ENCODE measurements at places on chromosomes 6 and 20.

DNA sequence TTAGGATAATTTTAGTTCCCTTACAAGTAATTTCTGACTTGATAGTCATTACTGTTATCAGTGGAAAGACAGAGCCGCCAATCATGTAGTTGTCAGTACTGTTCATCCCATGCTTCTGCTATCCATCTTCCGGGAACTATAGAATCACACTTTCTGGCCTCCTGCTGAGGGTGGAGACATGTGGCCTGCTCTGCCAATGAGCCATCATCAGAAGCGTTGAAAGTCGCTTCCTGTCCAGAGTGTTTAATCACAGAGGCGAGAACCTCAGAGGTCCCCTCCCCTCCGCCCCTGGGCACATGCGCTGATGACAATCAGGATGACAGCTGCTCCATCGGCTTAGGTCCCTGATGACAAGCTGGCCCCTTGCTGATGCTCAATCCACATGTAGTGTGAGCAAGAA lies 3.0 kb downstream of the DDO start:
- no peak for DNase-seq

- no peak for DNase-seq
Measured at GRCh38 chr6:140921366-140922226, 1211.1 kb upstream of the GJE1 start.

DNA sequence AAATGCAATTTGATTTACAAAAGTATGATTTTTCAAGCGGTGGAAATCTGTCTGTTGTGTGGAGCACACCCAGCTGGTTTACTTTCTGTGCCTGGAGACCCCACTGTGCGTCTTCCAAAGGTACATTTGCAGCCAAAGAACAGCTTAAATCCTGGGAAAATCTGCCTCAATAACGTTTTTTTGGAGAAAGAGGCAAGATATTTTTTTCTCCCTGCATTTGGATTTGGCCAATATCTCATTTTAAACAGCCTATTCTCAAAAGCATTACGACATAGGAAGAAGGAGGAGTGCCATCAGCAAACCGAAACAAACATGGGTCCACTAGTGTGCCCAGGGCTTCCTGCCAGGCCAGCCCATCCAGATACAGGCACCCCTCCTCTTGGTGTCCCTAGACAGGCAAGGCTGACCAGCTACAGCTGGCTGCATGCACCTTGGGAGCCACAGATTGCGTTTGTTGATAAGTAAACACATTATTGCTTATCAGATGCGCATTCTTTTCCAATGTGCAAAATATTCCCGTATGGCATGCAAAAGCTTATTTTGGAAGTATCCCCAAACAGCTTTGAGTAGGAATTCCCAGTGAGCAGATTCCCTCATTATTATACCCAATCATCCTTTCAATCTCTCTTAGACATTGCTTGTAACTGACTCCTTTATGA lies 184.5 kb upstream of the MARCKS start:
- DNase-seq = peak; percentile 86

DNA sequence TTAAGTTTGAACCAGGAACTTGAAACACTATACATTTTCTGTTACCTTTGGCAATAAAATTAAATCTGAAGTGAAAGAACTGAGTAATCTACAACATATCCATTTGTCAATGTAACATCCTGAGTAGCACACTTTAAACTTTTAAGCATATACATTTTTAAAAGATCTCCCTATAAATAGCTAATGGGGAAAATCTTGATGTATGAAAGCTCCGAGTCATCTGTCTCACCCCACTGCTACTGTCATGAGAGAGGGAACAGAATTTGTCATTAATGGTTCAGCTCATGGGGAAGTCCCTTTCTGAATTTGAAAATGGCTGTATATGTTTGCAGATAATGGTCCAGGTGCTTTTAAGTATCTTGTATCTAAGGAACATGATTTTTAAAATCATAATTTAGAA lies 55.2 kb upstream of the NOX3 start:
- DNase-seq = no peak

DNA sequence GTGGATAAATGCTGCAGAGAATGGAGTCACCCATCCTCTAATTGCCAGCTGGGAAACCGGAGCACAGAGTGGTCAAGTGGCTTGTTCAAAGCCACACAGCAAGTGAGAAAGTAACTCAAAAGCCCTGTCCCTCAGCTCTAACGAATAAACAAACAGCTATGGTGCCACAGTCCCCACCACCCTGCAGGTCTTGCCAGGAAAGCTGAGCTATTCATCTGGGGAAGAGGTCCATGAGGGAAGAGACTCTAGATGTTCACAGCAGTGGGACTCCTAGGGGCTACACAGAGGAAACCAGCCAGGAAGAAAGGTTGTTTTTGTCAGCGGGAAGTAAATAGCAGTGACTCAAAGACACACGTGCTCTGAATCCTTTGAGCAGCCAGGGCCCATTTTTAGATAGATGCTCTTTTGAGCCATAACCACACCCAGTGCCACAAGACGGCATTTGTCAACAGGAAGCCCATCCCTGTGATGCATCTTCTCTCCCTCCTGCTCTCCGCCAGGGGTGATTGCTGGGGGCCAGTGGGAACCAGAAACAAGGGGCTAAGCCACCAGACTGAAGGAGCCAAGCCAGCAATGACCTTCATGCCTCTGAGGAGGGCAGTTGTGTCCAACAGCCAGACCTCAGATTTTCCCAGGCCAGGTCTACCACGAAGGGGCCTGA lies 32.4 kb upstream of the TCP11 start:
- no peak for DNase-seq

DNA sequence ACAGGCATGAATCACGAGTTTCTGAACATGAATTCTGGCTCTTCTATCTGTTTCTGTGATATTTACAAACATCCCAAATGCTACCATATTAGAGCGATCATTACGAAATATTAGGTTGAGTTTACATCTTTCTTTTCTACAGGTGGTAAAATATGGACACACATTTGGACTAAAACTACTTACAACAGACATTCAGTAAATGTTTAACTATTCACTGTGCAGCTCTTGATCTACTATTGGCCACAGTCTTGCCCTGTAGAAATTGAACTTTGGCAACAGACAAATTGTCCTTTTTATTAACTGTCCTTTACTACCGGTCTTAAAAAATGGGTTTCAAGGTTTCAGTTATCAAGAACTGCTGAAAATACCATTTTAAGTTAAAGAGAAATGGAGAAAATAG lies 26.5 kb upstream of the MTRF1L start:
- no peak for DNase-seq

GRCh38 chr6:133806382-133807140 lies 82.4 kb upstream of the TCF21 start:
- no peak for DNase-seq

GRCh38 chr6:21870076-21870730 lies 276.7 kb downstream of the SOX4 start:
- DNase-seq = no peak

GRCh38 chr6:36662380-36662779 lies 16.1 kb upstream of the CDKN1A start:
- DNase-seq = no peak

DNA sequence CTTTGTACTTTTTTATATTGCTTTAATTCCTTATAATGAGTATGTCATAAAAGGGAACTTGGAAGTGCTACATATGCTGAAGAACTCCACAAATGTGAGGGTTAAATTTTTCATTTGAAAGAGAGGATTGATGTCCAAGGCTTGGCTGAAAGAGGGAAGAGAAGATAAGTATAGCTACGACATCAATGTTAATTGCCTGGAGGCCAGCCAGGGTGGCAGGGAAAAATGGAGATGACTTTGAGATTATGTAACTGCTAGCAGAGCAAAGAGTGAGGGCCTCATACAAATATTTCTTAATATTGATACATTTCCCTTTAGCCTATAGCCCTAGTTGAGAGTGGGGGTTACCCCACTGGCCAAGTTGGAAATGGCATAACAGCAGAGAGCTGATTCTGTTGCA lies 24.8 kb upstream of the RIMS4 start:
- no peak for DNase-seq

GRCh38 chr6:103791458-103791857 lies 1068.3 kb downstream of the HACE1 start:
- DNase-seq = no peak

DNA sequence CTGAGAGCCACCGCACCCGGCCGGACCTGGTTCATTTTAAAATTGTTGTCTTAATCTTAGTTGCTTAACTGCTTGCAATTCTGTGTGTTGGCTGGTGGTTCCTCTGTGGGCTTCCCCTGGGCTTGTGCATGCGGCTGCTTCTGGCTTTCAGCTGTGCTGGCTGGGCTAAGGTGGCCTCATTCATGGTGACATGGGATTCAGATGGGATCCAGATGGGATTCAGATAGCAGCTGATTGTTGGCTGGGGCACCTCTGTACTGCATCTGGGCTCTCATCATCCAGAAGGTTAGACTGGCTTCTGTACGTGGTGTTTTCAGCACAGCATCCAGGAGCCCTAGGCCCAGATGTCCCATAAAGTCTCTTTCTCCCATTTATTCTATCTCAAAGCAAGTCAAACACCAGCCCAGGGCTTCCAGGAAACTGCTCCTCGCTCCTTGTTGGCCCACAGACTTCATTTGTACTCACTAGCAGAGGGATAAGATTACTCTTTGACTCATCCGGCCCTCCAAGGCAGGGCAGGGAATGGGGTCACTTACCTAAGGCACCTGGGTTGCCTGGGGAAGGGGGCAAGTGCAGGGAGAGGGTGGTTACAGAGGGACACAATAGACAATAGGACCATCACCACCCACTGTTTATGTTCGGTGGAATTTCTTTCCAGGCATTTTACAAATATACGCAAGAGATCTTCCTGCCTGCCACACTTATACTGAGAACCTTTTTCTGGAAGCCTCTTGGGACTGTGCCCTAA lies 10.2 kb upstream of the PEDS1 start:
- no peak for DNase-seq

DNA sequence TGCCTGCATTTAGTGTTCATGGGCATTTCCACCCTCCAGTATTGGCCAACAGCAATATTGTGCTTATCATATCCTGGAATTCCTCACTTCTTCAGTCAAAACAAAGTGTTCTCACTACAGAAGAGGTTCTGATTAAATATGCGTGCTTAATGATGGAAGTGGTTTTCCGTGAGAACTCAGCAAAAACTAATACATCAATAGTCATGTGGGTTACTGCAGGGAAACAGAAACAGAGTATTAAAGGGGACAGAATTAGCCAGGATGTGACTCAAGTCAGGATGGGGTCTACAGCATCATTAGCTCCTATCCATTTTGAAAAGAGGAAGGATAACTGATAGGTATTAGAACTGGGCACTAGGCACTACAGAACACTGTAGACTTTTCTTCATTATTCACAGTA lies 384.6 kb downstream of the CDKAL1 start:
- no peak for DNase-seq

GRCh38 chr20:45487231-45487635 lies 17.7 kb downstream of the WFDC2 start:
- DNase-seq = no peak

- peak; percentile 19 for DNase-seq
Measured at GRCh38 chr20:478949-479429, 16.7 kb upstream of the TBC1D20 start.

DNA sequence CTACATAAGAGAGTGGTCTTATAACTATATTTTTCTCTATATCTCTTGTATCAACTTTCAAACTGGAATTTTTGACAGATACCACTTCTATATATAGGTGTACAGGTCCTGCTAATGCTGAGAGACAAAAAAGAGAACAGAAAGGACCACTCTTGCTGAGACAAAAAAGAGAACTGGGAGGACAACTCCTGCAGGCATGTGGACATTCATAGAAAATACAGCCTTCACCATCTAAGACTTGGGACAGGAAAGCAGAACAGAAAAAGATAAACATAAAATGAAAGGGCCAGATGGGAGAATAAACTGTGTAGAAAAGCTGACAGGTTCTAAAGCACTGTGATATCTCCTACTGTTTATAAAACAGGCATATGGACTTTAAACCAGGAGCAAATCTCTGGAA lies 541.0 kb upstream of the ADGRB3 start:
- DNase-seq = no peak

- no peak for DNase-seq
Measured at GRCh38 chr6:106185615-106186014, 99.5 kb downstream of the PRDM1 start.

GRCh38 chr20:61900011-61900944 lies 165.4 kb downstream of the TAF4 start:
- no peak for DNase-seq

- no peak for DNase-seq
Measured at GRCh38 chr6:141641406-141641805, 491.3 kb upstream of the GJE1 start.

DNA sequence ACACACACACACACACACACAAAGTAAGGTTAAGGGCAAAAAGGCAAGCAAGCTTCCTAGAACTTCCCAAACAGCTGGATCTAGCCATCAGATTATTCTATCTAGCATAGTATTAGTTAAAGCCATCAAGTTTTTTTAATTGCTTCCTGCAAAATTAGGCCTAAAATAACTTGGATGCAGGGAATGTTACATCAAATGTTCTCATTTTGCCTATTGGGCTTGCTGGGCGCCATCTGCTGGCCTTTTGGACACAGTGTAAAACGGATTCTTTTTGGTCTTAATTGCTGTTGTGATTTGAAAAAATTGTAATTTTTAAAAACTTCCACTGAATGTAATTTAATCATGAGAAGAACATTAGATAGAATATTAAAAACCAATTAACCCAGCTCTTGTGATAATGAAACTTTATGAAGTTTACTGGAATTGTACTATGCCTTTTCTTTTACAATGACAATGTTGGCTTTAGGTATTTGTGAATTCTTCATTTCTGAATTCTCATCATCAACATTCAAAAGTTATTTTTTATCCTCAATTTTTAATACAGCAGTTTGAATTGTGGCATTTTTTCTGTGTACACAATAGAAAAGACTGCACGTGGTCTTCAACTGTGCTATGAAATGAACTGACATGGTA lies 6.8 kb downstream of the MKKS start:
- peak; percentile 16 for DNase-seq

GRCh38 chr20:49476016-49476355 lies 6.5 kb downstream of the KCNB1 start:
- DNase-seq = no peak

GRCh38 chr6:131721161-131721560 lies 10.3 kb upstream of the CTAGE9 start:
- no peak for DNase-seq

DNA sequence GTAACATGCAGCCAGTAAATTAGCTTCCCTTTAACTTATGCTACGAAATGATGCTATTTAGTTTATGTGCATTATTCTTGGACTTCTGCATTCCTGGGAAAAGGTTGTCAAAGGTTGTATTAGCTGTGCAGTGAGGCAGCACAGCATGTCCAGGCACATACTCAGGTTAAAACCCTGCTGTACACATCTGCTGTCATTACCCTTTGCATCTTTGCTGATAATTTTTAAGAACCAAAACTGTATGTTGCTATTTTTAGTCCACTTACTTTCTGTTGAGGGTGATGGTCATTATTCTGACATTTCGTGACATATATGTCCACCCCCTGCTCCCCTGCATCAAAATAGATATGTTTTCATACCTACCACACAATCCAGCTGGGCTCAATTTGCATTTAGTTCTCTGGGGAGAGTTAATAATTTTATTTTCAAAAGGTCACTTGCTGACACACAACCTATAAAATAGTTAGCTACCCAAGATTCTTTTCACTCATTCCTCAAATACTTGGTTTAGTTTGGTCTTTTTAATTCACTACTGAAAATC lies 142.5 kb upstream of the SPACA1 start:
- DNase-seq = no peak

Data from DMS79 treated with DMSO at 0.1 percent for 48 hours (cell line).